EL (cell line): ENCODE measurements at places on chromosomes 16 and 17.

DNA sequence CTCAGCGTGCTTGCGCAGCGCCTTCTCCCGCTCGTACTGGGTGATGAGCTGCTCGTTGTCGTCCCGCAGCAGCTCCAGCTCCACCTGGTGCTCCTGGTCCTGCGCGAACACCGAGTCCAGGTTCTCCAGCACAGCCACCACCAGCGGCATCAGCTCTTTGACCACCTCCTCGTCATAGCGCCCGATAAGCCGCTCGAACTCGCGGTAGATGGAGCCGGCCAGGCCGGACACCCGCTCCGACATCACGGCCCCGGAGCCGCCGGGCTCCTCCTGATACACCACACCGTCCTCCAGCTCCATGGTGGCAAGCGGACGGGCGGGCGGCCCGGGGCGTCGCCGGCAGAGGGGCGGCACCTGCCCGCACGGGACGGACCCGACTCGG is 320 bp downstream of the SPAG9 start:
- DNase-seq: no peak

DNA sequence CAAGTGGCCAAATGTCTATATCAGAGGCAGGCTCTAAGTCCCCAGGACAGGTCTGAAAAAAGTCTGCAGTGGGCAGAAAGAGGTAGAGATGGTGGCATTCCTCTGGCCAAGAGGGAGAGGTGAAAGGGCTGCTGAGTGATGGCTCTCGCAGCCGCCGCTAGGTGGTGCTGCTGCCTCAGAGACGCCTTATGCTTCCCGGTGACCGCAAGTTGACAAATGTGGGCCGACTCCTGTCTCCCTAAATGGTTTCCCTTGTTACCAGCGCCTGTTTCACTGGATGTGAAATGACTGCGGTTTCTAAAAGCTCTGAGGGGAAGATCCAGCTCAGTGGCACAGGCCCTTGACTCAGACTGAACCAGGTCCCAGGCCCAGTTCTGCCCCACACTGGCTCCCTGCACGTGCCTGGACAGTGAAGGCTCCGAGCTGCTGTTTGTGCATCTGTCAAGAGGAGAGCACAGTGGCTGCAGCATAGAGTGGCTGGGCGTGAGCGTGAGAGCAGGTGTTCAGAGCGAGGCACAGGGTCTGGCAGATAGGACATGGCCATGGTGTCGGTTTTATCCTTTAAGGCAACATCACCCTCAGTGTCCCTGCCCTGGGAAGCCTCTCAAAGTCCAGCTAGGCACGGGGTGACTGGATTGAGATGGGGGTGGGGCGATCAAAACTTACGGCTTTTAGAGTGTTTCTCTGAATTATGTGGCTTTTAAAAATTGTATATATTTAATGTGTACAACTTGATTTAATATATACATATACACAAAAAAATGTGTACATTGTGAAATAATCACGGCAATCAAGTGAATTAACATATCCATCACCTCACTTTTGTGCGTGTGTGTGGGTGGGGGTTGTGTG is 19.9 kb downstream of the CLEC16A start:
- DNase-seq: peak; percentile 81

DNA sequence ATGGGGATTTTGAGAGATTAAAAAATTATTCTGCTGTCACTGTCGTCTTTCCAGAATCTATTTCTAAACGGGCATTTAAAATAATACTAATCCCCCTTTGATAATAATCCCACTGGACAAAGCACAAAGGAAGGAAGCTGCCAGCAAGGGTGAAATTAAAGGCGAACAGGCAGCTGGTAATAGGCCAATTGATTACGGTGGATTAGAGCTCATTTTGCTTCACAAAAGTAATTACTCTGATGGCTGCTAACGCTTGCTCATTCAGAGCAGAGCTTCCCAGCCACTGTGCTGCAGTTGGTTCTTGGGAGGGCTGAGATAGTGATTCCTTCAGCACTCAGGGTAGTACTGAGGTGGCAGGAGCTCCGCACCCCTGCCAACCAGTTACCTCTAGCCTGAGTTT is 205.7 kb downstream of the SNX29 start:
- DNase-seq: no peak

DNA sequence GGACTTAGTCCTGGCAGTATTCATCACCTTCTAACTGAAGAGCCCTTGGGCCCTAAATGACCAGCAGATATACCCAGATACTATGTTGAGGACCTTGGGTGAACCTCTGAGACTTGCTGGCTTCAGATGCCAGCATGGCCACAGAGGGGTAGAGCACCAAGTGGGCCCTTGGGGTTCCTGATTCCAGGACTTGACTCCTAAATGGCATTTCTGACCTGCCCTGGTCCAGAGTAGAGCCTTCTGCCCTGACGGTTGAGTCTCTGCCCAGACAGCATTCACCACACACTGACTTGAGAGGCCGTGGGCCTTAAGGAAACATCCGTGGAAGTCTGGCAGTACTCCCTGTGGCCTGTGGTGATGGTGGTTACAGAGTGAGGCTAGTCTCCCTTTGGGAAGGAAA is 2.8 kb upstream of the APPBP2 start:
- no peak for DNase-seq

GRCh38 chr17:50035945-50036344 is 20.0 kb upstream of the ITGA3 start:
- no peak for DNase-seq

DNA sequence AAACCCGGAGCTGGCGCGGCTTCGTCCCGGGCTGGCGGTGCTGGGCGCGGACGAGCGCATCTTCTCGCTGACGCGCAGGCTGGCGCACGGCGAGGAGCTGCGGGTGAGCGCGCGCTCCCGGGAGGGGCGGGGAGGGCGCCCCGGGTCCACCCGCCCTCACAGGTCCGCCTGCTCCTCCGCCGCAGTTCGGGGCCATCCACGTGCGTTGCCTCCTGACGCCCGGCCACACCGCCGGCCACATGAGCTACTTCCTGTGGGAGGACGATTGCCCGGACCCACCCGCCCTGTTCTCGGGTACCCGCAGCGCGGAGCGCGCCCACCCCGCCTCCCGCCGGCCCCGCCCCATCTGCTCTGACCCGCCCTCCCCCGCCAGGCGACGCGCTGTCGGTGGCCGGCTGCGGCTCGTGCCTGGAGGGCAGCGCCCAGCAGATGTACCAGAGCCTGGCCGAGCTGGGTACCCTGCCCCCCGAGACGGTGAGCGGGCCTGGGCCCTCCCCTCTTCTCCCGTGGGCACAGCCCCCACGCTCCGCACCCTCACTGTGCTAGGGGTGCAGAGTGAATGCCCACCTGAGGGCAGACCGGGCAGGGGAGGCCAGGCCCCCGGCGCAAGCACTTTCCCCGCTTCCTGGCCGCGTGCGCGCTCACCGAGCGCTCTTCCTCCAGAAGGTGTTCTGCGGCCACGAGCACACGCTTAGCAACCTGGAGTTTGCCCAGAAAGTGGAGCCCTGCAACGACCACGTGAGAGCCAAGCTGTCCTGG is 1.4 kb downstream of the HAGHL start:
- peak; percentile 83 for DNase-seq

GRCh38 chr16:76176153-76176552 is 101.0 kb upstream of the CNTNAP4 start:
- DNase-seq: no peak

- no peak for DNase-seq
These were observed 152.5 kb downstream of the XYLT1 start for GRCh38 chr16:17318238-17318637.

- no peak for DNase-seq
These were observed 67.7 kb upstream of the ARL4D start for GRCh38 chr17:43330876-43331639.

DNA sequence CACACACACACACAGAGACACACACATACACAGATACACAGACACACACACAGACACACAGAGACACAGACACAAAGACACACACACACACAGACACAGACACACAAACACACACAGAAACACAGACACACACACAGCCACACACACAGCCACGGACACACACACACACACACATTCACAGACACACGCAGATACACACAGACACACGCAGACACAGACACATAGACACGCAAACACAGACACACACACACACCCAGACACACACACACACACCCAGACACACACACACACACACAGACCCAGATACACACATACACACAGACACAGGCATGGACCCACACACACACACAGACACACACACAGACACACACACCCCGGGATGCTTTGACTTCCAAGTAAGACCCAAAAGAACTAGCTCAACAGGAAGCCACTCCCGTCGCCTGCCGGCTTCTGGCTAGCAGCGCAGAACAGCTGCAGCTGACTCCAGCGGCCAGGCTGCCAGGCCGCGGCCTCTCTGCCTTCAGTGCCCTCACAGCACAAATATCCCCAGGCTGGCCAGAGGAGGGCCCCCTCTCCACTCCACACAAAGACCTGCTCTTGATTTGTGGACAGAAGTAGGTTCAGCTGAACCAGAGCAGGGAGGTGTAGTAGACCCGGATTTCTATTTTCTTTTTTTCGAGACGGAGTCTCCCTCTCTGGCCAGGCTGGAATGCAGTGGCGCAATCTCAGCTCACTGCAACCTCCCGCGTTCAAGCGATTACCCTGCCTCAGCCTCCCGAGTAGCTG is 6.0 kb upstream of the CHRNE start:
- DNase-seq: peak; percentile 95

- no peak for DNase-seq
These were observed 83.2 kb downstream of the WSCD1 start for GRCh38 chr17:6153375-6153774.

GRCh38 chr16:66746682-66747081 is 4.7 kb downstream of the DYNC1LI2 start:
- DNase-seq: no peak

DNA sequence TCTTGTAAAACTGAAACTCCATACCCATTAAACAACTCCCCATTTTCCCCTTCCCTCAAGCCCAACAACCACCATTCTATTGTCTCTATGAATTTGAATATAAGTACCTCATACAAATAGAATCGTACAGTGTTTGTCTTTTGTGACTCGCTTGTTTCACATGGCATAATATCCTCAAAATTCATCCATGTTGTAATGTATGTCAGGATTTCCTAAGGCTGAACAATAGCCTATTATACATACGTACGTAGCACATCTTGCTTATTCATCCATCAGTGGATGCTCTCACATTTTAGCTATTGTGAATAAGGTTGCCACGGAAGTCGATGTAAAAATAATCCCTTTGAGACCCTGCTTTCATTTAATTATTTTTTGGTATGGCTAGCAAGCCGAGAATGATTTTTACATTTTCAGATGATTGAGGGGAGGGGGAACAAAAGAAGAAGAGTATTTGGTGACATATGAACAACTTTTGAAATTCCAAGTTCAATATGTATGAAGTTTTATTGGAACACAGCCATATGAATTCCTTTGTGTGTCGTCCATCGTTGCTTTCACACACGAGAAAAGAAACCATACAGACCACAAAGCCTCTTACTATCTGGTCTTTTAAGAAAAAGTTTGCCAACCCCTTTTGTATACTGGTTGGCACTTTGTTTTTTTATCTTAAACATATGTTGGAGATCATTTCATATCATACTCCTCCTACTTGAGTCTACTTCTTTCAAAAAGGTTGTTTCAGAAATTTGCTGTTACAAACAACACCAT is 371.2 kb downstream of the NPIPA8 start:
- DNase-seq: no peak

- peak; percentile 49 for DNase-seq
These were observed 6.9 kb downstream of the IGFBP4 start for GRCh38 chr17:40450175-40450574.

GRCh38 chr16:4874666-4875065 is 27.4 kb downstream of the UBN1 start:
- no peak for DNase-seq

DNA sequence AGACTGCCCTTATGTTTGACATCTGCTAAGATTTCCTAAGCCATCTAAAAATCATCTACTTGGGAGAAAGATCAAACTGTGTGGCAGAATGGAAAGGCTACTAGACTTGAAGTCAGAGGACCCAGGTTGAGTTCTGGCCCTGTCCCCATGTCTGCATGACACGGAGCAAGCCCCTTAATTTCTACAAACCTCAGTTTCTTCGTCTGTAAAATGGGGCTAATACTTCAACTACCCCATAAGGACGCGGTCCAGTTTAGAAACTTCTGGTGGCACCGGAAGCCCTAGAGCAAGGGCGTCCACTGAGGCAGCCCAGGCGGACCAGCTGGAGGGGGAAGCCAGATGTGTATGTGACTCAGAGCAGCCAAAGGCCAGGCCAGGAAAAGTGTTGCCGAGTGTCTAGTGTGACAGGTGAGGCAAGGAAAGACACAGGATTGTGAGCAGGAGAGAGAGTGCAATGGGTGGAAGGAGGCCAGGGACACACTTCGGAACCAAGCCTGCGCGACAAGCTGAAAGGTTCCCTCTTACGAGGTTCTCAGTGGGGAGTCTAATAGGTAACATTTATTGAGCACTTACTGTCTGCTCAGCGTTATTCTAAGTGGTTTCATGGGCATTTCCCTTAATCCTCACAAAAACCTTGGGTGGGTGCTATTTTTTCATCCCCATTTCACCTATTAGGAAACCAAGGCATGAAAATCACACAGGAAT is 17.8 kb upstream of the PITPNM3 start:
- DNase-seq: no peak

- DNase-seq: peak; percentile 7
These were observed 110.3 kb downstream of the STX8 start for GRCh38 chr17:9465210-9465921.

GRCh38 chr17:41811549-41812380 is at the start of gene P3H4:
TSS of gene P3H4 (minus strand) at chr17:41811949. CDS start at chr17:41811915, 34 bp downstream.
- DNase-seq: peak; percentile 80

DNA sequence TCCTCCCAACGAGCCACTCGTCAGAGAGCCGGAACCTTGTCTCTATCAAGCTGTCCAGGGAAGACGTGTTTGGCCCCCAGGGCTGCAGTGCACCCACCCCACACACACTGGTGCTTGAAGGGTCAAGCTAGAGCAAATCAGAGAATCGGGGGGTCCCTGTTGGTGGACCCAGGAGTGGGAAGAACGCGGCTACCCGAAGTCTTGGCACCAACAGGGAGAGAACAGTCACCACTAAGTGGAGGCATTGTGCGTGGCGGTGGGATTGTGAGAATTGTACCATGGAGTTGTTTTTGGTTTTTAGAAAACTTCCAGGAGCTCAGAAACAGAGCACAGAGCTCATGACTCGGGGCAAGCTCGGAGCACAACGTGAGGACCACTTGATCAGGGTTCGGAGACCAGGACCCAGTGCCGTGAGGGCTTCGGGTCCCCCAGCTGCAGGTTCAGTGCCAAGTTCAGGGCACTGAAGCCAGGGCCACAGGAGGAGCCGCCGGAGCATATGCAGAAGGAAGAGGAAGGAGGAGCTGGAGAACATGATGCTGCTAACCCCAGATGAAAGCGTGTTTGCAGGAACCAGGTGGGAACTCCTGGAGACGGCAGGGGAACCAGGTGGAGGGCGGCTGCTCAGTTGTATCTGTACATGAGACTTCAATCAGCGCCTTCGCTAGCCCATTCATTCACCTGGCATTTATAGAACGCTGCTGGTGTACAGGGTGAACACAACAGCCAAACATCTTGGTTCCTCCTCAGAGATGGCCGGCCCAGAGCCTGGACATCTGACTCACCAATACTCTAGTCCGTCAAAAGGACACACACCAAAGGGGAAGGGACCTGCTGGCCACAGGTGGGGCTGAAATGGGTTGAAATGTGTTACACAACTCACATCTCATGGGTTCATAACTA is 42.8 kb downstream of the METRNL start:
- no peak for DNase-seq
